ENCODE measurements at places on chromosomes 7 and 10.

- no peak for DNase-seq
Observed at GRCh38 chr10:100377830-100378229, 30.8 kb downstream of the SCD start.

DNA sequence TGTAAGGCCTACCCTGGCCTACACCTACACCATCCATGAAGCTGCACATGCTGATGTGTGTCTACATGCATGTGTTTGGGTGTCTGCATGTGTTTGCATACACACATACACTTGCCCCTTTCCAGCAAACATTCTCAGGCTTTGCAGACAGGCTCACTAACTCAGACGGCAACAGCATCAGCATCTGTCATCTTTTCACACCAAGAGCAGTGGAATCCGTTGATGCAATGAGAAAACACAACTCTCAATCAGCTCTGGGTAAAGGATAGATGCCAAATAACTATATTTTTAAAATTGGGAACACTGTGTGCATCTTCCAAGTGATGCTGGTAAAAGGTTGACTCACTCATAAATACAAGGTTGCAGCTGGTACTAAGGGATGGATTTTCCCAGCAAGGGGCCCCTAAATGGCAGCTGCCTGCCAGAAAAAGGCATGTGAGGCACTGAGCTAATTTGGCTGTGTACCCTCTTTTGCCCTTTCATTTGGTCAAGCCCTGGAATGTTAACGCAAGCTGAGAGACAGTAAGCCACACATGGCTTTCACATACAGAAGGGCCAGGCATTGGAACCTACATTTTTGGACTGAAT is 296.3 kb upstream of the NPSR1 start:
- no peak for DNase-seq

- peak; percentile 76 for DNase-seq
Observed at GRCh38 chr7:28054531-28055160, 125.9 kb downstream of the JAZF1 start.

GRCh38 chr7:87391020-87391701 is 45.7 kb downstream of the CROT start:
- no peak for DNase-seq

DNA sequence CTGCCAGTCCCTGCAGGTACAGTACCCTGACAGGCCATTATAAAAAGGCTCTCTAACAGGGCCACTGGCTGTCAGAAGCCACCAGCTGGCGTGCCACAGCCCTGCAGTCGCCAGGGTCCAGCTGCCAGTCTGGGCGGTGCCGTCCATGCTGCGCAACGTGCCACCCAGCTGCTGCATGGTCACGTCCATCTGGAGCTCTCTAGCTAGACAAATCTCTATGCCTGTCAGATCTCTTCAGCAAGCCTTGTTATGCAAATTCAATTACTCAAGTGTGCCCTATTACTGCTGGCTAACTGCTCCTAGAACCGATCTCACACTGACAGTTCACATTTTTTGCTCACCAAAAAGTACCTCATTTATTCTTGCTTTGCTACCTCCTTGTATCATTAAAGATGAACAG is 75.9 kb downstream of the HIBADH start:
- no peak for DNase-seq

DNA sequence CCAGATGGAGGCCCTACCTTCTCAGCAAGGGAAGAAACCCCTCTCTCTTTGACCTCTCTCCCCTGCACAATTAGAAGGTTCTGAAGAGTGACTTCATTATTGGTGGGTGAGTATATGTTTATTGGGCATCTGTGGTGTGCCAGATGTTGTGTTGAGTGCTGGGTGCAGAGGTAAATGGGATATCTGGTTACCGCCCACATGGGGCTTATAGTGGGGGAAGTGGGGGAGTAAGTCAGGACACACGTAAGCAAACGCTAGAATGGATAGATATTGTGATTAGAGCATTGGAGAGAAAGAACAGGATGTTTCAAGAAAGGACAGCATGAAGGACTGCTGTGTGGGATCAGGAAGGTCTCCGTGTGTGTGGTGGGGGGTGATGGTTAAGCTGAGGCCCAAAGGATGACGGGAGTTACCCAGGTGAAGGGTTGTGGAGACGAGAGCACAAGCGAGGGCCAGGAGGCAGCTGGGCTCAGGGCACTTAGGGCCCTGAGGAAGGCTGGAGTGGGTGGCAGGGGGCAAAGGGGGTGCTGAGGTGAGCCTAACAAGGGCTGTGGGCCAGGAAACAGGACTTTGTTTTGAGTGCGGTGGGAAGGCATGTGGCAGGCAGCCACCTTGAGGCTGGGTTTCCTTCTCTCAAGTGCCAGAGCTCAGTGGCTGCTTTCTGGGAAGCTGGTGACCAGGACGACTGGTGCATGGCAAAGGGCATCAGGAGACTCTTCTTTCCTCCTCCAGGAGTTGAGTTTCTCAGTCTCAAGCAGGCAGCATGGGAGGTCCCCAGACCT is 299.9 kb downstream of the RPS24 start:
- DNase-seq = no peak

DNA sequence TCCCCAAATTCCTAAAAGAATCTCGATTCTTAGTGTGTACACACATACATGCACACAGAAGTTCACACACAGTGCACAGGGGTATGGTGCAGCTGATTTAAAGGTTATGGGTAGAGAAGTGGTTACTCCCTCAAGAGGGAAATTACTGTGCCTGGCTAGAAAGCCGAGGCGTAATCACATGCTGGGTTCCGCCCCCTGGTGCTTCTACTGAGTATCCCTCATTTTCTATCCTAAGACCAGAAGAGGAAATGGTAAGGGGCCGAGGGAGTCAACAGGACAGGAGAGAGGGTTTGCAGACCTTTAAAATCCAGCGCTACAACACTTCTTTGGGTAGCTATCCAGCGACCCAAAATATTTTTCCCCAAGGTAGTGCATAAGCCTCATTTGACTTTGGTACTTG is 147.3 kb upstream of the TMEM196 start:
- no peak for DNase-seq

GRCh38 chr7:95304990-95305389 is 19.3 kb downstream of the PON1 start:
- no peak for DNase-seq

DNA sequence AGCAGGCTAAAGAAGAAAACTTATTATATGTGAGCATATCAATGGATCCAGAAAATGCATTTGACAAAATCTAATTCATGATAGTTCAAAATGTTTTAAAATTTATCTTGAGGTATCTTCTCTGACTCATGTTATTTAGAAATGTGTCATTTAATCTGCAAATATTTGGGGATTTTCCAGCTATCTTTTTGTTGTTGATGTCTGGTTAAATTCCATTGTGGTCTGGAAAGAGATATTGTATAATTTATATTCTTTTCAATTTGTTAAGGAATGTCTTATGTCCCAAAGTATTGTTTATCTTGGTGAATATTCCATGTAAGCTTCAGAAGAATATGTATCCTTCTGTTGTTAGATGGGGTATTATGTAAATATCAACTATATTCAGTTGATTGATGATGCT is 942.5 kb downstream of the KCNMA1 start:
- DNase-seq = no peak

DNA sequence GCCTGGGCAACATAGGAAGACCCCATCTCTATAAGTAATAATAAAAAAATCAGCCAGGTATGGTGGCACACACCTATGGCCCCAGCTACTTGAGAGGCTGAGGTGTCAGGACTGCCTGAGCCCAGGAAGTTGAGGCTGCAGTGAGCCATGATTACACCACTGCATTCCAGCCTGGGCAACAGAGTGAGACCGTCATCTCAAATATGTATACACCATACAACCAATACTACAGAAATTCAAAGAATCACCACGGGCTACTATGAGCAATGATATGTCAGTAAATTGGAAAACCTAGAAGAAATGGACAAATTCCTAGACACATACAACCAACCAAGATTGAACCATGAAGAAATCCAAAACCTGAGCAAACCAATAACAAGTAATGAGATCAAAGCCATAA is 60.3 kb upstream of the ZC3HAV1 start:
- DNase-seq = no peak

DNA sequence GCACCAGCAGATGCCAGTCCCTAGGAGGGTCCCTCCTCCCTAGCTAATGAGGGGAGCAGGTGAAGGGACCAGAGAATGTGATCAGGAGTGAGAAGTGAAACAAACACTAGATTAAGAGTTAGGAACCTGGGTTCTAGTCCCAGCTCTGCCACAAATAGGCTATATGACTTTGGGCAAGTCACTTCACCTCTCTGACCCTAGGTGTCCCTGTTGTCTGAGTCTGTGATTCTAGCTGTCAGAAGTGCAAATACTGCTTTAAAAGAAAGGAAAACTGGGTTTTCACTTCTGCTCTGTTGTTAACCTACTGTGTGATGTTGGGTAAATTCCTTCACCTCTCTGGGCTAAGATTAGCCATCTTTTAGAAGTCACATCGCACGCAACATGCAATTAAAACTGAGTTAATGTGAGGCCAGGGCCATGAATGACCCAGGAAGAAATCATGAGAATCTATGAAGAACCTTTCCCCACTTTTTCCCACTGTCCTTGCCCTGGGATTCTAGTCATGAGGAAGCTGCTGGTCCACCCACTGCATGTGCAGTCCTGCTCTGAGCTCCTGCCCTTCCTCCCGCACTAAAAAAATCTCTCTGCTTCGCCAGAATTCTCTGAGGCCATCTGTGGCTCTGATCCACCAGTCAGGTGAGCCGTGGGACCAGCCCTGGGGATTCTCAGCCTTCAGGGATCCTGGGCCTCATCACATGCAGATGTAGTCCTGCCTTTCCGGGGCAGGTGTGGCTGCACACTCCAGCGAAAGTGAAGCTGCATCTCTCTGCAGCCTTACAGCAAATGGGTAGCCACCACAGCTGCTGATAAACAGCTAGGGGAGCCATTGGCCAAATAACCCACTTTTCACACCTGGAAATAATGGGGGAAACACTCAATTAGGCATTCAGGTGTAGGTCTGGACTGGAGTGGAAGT is 181.7 kb downstream of the PLXNA4 start:
- DNase-seq = no peak

DNA sequence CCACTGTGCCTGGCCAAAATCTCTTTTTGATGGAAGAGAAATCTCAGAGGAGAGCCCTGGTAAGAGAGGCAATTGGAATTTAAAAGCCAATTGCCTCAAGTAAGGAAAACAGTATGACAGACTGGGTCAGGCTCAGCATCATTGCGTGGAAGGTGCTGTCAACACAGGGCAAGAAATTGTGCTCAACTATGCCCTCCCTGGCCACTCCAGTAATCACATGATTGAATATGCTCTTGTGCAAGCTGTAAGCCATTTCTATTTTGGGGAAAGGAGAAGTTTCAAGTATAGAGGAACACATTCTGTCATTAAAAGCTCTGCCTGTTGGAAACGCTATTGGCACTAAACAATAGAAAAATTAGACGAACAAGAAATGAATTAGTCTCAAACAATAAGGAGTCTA is 1127.7 kb downstream of the REEP3 start:
- DNase-seq = no peak

- no peak for DNase-seq
Observed at GRCh38 chr7:140714331-140715040, 18.0 kb downstream of the NDUFB2 start.

- no peak for DNase-seq
Observed at GRCh38 chr7:37230221-37230620, 218.4 kb downstream of the ELMO1 start.

DNA sequence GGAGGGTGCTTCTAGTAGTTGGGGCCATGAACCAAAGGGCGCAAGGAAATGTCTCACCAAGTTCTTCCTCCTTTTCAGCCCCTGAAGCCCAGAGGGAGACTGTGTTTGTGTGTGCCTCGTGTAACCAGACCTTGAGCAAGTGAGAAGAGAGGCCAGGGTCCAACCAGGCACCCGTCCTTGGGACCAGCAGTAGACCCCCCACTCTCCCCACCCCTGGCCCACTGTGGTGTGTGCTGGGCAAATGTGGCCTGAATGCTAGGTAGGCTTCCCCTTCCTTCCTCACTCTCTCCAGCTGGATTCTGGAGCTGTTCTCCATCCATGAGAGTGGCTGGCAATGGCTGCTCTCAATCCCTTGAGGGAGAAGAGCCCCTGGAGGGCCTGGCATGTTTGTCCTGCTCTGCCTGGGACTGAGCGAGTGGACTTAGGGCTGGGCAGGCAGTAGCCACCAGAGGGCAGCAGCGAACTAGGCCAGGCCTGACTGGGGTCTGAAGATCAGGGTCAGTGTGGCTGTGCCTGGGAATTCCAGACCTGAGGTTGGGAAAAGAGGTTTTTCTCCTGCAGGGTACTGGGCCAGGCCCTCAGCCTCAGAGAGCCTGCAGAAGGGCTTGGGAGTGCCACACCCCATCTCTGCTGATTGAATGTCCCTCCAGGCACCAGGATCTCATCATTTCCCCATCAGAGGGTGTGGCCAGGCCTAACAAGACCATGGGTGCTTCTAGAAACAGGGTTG is 12.5 kb downstream of the SFRP5 start:
- peak; percentile 68 for DNase-seq

DNA sequence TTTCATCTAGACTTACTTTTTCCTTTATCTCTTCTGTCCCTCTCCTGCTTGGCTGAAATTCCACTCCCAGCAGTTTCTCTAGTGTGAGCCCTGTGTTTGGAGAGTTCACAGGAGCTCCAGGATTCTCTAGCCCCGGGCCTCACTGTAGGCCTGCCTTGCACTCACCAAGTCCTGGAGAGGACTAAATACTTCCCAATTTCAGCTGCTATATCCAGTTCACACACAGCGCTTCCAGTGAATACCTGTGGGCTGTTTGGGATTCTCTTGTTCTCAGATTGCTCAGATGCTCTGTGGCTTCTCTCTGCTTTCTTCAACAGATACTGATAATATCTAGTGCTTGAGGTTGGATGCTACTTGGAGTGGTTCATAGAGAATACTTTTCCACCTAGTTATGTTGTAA is 46.0 kb downstream of the MINPP1 start:
- no peak for DNase-seq

GRCh38 chr10:128686630-128687278 is 560.5 kb upstream of the MKI67 start:
- no peak for DNase-seq

GRCh38 chr7:28984631-28985030 is 26.5 kb upstream of the TRIL start:
- DNase-seq = peak; percentile 84

DNA sequence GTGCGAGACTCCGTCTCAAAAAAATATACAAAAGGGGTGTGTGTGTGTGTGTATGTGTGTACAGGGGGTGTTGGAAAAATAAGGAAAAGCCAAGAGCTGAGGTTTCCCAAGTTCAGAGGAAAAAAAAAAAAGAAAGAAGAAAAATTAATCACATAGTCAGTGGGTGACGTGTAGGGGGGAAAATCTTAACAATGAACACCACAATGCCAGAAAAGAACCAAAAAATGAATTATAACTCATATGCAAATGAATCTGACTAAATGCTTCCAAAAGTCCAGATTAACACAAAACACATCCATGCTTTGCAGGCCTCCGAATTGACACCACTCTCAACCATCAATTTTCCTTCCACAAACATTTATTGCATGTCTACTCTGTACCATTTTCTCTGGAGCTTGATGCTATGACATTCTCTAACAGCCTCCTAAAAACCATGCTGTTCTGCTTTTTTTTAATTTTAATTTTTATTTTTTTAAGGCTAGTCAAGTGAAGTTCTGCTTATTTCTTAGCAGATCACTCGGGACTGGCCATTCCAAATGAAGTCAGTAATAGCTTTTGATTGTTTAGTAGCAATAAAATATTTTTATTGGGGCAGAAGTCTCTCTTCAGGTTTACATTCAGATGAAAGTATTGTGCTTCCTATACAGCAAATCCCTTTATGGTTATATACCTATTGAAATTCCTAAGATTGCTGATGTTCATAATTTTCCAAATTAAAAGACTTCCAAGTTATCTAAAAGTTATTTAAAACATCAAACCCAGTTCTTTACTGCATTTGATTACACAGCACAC is 133.8 kb downstream of the CNOT4 start:
- DNase-seq = no peak
